Left ventricle myocardium inferior (tissue), 1 donor: ENCODE measurements at places on chromosomes 5 and 9.
A peak's percentile ranks its signal among the peaks of the same experiment; 100 is the strongest.

- no peak for DNase-seq
These were observed 18.1 kb downstream of the C9orf50 start for GRCh38 chr9:129602598-129603415.

DNA sequence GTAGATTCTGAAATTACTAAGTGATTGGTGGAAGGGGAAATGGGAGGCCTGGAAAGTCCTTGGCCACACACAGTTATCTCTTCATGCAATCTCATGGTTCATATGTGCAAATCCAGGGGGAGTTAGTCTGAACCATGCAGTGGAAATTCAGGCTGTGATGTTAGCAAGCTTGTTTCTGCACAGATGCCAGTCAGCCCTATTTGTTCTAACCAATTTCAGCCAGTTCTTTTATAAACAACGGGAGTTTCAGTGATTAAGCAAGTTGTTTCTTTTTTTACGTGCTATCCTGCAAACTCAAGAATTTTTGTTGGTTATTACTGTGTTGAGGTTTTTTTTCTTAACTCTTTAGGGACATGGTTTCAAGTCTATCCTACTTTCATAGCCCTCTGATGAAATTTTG, 298.0 kb downstream of the FER start:
- DNase-seq: no peak

- no peak for DNase-seq
These were observed 74.6 kb downstream of the NUDT12 start for GRCh38 chr5:103487822-103488493.

DNA sequence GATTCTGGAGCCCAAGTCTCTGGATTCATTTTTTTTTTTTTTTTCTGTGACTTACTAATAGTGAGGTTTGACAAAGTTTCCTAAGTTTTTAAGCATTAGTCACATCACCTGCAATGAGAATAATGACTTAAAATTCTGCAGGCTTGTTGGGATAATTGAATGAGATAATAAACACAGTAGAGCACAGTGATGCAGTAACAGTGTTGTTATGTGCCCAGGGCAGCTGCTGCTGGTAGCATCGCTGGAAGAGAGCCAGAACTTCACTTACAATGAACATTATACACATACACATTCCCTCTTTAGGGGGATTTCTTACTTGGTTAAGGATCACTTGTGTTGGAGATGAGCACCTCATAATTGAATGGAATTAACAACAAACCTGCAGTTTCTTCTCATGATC, 78.9 kb downstream of the ALDH7A1 start:
- DNase-seq: no peak

GRCh38 chr9:93895535-93895934, 59.6 kb downstream of the BARX1 start:
- peak; percentile 4 for DNase-seq

DNA sequence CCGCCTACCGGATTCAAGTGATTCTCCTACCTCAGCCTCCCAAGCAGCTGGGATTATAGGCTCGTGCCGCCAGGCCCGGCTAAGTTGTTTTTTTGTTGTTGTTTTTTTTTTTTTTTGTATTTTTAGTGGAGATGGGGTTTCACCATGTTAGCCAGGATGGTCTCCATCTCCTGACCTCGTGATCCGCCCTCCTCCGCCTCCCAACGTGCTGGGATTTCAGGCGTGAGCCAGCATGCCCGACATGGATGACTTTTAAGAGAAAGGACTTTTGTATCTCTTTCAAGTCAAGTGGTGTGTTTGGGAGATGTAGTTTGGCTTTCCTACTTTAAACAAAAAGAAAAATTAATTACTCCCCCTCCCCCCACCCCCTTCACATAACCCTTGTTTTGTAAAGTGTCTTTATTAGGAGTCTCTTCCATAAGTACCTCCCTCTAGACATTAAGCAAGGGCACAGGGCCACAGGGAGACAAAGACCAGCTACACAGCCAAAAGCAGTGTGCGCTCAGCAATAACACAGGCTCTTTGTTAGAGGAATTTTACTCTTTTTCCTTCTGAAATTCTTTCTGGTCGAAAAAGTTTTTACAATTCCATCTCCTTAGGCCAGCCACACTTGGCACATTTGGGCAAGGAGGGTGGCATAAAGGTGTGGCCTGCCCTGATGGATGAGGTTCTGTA, 31.2 kb downstream of the JAKMIP2 start:
- no peak for DNase-seq

- DNase-seq: no peak
These were observed 12.6 kb upstream of the TNIP1 start for GRCh38 chr5:151093476-151093889.

DNA sequence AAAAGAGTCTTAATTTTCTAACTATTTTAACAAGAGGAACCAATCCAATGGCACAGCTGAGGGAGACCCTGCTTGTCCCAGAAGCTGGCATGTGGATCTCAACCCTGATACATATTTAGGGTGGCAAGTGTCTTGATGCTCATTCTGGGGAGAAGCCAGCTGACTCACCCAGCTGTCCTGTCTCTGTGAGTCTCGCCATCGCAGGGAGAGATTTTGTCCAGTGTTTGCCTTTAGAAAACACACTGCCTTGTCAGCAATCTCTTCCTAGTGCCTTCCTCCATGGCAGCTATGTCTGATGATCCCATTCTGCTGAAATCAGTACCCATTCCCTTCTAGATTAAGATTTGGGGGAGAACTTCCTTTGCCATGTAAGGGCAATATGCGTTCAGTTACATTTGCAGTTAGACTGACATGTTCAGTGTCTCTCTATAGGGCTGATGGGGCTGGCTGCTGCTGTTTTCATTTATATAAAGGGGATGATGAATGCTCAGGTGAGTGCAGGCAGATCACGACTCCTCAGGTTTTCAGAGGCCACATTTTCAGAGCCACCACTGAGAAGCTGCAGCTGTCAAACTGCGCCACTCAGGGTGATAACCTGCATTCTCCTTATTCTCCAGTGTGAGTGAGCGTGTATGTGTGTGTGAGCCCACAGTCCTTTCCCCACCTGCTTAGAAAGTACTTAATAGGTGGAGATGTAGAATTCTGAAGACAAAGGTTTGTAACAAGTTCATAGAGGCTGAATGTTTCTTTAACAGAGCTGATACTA, 217.0 kb downstream of the GAS1 start:
- no peak for DNase-seq

GRCh38 chr5:32153723-32154122, 20.4 kb downstream of the GOLPH3 start:
- no peak for DNase-seq

DNA sequence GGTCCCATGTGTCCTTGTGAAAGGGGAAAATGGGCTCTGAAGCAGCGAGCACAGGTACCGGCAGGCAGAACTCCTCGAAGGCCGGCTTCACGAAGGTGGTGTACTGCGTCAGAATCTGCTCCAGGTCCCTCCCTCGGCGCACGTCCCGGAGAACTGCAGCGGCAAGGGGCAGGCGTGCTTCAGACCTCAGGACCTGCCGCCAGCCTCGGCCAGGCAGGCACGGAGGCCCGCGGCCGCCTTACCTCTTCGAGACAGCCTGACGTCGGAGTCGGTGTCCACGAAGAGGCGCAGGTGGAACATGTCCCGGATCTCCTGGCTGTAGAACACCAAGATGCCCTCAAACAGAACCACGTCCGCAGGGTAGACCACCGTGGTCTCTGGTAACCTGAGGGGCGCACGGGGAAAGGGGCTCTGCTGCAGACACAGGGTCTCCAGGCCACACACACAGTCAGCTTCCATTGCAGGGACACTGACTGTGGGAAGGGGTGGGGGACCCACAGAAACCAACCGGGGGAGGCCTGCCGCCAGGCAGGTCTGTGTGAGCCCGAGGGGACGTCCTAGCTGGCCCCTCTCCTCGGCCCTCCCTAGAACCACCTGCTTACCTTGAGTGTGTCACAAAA, 2.1 kb downstream of the UCK1 start:
- no peak for DNase-seq

- DNase-seq: no peak
These were observed 85.3 kb upstream of the COX7C start for GRCh38 chr5:86532429-86532828.

- DNase-seq: peak; percentile 46
These were observed 4.1 kb downstream of the MRPS2 start for GRCh38 chr9:135504262-135505243.

GRCh38 chr5:114407783-114408182, 45.9 kb downstream of the KCNN2 start:
- no peak for DNase-seq
